ENCODE measurements at places on chromosomes 11 and 22. TPM values are rescaled to one million over a fixed set of nuclear protein-coding genes. Genes with fewer than 3 reads are reported as not detected.

DNA sequence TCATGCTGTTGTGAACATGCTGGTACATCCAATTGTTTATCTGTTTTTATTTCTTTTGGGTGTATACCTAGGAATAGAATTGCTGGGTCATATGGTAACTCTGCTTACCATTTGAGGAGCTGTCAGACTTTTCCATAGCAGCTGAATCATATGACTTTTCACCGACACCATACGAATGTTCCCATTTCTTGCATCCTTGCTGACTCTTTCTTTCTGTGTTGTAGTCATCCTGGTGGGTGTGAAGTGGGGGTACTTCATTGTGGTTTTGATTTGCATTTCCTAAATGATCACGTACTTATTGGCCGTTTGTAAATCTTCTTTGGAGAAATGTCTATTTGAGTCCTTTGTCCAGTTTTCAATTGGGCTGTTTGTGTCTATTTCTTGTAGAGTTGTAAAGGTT is 26.5 kb downstream of the ATXN10 start:
- DNase-seq = no peak

- no peak for DNase-seq
Observed at GRCh38 chr11:24234822-24235508, 261.9 kb upstream of the LUZP2 start.

- no peak for DNase-seq
Observed at GRCh38 chr11:115721296-115721995, 217.2 kb upstream of the CADM1 start.

DNA sequence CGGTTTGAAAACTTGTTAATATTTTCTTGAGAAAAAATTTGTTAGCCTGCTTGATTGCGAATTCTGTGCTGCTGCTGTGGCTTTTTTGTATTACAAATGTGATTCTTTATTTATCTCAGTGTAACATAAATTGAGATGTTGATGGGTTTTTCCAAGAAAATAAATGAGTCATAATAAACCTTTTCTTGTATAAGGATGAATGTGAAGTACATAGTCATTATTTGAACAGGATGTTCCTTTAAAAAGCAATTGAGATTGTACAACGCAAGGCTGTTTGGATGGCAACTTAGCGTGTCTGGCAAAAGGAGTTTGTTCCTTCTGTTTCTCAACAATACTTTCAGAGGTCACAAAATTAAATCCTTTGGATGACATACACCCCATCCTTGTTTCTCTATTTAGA is 24.6 kb upstream of the CARD18 start:
- no peak for DNase-seq

Gene CHADL
- total RNA-seq = 1.7 TPM

Gene ARHGAP42
- 24.4 TPM for total RNA-seq

Gene ADAMTS8
- total RNA-seq = 0.14 TPM

Gene C11orf16
- 2.9 TPM for total RNA-seq

All from thymus (tissue), 14 donors.